Activated CD4-positive, alpha-beta T cell treated with anti-CD3 and anti-CD28 coated beads, Interleukin-2, Interleukin-4, amounts not matched to agents 100 ng/mL and 50 ng/mL, durations not matched to agents 16 hours and 8 hours (primary cell): ENCODE measurements at places on chromosomes 4 and X.

- peak; percentile 22 for DNase-seq
Measured at GRCh38 chr4:83388313-83388676, 53.6 kb upstream of the HPSE start.

GRCh38 chrX:44967221-44967620, 94.2 kb downstream of the KDM6A start:
- no peak for DNase-seq

GRCh38 chrX:55640854-55641253, 17.7 kb downstream of the FOXR2 start:
- DNase-seq: no peak

DNA sequence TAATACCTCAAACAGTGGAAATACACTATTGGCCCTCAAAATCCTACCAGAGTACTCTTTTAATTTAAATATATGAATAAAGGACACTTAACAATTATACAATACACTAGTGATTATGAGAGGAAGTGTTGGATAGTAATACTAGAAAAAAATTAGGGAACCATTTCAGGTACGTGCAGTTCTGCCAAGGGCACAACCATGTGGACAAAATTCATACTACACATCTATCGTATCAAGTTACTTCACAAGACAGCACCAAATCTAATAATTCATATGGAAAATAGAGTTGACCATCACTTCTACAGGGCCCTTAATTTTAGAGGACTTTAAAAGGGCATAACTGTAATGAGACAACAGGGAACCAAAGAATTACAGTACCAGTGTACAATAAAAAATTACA, 69.2 kb upstream of the ZCCHC13 start:
- no peak for DNase-seq

DNA sequence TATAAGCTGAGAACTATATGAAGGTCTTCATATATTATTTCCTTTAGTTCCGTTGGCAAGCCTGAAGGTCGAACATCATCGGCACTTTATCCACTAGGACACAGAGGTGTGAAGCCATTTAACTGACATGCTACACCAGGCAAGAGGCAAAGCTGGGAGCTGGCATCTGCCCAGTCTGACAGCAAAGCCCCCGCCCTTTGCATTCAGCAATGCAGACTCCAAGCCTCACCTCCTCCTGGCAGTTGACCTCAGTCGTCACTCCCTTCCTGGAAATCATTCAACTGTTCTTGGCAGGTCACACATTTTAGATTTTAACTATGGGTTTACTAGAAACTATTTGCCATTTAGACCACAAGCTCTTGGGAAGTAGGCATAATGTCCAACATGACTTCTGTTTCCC, 135.8 kb upstream of the FRG1 start:
- no peak for DNase-seq

- no peak for DNase-seq
Measured at GRCh38 chrX:122135070-122135469, 1049.0 kb upstream of the GRIA3 start.

DNA sequence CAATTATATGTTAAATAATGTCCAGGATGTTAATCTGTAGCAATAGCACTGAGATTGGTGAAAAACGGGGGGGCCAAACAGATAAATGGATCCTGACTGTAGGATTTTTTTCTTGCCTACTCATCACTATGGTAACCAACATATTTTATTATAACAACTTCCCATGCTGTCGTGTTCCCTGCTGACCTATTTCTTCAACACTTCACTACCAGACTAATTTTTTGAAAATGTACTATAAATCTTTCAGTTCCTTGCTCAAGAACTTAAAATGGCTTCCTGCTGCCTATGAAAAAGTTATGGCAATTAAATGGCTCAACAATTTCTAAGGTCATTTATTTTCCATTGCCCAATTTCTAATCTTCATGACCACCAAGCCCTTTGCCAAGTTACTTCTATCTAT, 38.9 kb upstream of the CFAP47 start:
- no peak for DNase-seq

GRCh38 chrX:12370497-12370986, 232.3 kb downstream of the FRMPD4 start:
- no peak for DNase-seq

DNA sequence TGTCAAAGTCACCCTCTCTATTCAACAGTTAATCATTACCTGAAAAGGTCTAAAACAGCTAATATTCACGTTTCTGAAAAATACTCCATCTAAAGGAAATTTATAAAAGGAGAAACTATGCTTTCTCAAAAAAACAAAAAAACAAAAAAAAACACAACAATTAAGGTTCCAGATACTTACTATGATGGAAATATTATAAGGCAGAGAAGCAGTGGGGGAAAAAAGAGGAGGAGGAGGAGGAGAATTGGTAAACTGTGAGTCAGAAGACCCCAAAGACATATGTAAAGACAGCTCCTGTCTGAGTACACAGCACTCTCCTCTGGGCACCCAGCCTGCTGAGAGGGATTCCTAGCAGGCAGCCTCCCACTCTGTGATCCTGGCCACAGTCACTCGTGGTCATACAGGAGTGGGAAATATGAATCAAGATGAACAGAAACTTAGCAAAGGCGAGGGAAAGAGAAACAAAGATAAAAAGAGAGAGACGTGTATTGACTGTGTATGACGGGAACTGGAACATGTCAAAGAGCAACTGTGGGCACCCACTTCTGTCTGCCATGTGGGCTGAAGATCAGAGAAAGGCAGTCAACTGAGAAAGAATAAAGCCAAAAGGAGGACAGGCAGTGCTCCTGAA, 12.5 kb downstream of the KLHL15 start:
- peak; percentile 25 for DNase-seq

DNA sequence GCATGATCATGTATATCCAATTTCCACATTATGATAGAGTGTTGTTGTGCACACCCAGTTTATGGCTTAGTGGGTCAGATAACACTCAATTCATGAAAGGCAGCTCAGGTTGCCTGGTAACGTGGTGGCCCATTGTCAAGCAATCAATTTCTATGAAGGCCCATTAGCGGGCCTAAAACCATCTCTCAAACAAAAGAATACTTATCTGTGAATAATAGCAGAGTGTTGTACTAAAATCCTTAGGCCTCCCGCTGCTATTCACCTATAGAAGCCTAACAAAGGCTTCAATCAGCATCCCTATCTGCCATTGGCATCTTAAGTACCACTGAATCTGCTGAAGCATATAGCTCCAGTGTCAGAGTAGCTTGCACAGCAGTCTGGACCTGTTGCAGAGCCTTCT, 849.6 kb upstream of the POU3F4 start:
- no peak for DNase-seq

DNA sequence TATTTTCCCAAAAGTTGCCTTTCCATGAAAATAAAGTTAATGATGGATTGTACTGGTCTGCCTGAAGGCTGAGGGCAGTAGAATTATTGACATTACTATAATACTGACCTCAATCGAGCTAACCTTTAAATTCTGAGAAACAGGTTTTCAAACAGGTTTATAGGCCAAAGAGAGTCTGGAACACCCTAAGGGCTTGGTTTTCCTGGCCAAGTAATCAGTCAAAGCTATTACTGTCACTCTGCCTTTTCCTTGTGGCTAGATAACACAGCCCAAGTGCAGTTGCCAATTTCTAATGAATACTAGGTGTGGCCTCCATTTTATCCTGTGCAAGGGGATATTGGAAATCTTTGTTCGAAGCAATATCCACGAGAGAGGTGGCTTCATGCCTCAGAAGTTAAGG, 75.2 kb downstream of the INTS12 start:
- DNase-seq: no peak

GRCh38 chr4:154441124-154441523, 50.5 kb downstream of the DCHS2 start:
- no peak for DNase-seq

- DNase-seq: peak; percentile 14
Measured at GRCh38 chr4:108651014-108651791, 804 bp downstream of the OSTC start.

- no peak for DNase-seq
Measured at GRCh38 chr4:16442296-16442695, 216.0 kb upstream of the TAPT1 start.

- no peak for DNase-seq
Measured at GRCh38 chr4:142434519-142435224, 411.4 kb downstream of the INPP4B start.

DNA sequence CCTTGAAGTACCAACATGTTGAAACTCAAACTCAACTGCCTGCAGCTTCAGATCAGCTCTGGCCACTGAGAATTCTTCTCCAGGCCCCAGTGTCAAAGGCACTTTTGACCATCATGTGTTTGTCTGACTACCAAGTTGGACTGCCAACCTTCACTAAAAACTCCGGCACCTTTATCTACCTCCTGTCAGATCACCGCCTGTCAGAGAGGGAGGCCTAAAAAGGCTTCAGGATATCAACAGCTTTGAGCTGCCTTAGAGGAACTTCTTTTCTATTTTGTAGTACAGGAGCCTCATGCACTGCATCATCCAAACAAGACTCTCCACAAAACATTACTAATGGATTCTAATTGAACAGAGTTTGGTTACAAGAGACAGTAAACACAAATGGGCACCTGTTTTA, 2.8 kb downstream of the ACSL1 start:
- DNase-seq: no peak

DNA sequence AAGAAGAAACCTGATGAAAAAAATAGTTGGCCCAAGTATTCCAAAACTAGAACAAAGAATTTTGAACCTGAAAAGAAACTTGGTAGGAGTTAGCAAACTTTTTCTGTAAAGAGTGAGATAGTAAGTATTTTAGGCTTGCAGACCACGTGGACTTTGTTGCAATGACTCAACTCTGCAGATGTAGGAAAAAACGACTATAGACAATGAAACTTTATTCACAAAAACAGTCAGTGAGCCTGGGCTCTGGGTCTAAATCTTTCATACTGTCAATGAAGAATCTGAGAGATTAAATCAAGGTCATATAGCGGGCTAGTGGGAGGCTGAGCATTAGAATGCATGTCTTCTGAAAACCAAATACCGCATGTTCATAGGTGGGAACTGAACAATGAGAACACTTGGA, 23.0 kb downstream of the SH3D19 start:
- DNase-seq: no peak

DNA sequence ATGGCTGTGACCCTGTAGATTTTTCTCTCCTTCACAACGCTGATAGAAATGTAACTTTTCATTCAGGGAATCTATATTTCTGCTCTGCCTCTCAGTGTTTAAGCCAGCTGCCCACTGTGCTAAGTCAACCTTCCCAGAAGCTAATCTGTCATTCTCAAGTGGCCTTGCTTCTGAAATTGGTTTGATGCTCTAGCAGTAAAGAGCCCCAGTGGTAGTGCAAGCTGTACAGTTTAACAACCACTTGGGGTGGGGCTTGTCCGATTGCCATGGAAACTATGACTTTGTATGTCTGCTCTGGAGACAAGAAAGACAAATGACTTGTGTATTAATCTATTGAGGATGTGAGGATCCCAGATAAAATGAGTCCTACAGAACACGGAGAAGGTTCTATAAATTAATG, 620.9 kb upstream of the GALNT7 start:
- no peak for DNase-seq

DNA sequence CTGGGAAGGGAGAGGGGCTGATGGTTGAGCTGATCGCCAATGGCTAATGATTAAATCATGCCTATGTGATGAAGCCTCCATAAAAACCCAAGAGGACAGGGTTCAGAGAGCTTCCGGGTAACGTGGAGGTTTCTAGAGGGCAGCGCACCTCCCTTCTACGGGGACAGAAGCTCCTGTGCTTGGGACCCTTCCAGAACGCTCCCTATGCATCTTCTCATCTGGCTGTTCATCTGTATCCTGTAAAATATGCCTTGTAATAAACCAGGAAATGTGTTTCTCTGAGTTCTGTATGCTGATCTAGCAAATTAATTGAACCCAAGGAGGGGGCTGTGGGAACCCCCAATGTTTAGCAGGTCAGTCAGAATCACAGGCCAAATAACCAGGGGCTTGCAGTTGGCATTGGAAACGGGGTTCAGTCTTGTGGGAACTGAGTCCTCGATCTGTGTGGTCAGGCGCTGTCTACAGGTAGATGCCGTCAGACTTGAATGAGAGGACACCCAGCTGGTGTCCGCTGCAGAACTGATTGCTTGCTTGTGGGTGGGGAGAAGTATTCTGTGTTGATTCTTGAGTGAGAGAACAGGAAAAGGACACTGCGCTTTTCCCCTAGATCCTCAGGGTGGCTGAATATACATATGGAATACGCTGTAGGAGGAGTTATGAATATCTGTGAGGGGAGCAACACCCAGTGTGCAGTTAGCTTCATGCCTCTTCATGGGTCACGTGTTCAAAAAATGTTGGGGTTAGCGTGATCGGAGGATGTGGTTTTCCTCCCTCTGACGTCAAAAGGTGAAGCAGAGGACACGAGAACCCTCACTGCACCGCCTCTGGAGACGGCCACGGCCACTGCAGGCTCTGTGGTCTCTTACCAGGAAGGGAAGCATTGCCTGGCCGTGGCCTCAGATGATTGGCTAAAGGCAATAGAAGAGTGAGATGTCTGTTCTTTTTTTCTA, 29.2 kb downstream of the HTT-AS start:
- DNase-seq: peak; percentile 50

DNA sequence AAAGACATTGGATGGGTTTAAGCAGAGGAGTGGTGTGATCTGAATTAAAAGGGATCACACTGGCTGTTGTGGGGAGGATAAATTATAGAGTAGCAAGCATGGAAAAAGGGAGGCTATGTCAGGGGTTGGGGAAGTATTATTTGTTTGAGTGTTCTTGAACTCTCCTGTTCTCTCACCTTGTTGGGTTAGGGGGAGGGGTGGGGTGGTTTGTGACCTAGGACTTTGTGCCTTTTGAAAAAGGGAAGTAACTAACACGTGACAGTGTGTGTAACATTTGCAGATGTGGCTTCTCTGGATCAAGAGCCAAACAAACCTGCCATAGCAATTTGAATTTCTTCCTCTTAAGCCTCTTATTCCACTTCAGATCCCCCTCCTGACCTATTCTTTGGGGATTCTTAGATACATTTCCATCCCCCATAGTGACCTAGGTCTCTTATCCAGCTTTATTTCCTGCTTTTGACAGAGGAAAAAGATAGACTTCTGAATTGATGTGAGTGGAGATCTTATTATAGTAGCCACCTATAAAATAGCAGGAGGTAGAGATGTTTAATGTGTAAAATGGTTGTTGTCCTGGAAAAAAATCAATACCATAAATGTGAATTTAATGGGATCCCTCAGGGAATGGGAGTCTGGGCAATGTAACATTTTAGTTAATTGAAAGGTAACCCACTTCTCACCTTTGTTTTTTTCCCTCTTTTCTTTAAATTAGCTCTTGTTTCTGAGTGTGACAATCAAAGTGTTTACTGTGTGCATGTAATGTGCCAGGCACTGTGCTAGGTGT, 120.4 kb downstream of the CT47B1 start:
- DNase-seq: no peak

- DNase-seq: no peak
Measured at GRCh38 chrX:64205441-64205734, at the start of gene AMER1. AMER1 (minus strand) TSS chrX:64205708; CDS start chrX:64193286, 12,422 bp downstream.

GRCh38 chr4:108694423-108694822, 44.0 kb downstream of the OSTC start:
- no peak for DNase-seq
